Omental fat pad (tissue), 4 donors: ENCODE measurements at places on chromosomes 2 and 18. TPM values are rescaled to one million over a fixed set of nuclear protein-coding genes. Genes with fewer than 3 reads are reported as not detected.

- no peak for DNase-seq
Measured at GRCh38 chr2:8646731-8647461, 35.0 kb upstream of the ID2 start.

- no peak for DNase-seq
Measured at GRCh38 chr2:46328291-46328690, 31.1 kb downstream of the EPAS1 start.

Gene WNT10A
- total RNA-seq: 2.3 TPM

GRCh38 chr2:232977438-232977971 is 35.6 kb downstream of the NGEF start:
- no peak for DNase-seq

DNA sequence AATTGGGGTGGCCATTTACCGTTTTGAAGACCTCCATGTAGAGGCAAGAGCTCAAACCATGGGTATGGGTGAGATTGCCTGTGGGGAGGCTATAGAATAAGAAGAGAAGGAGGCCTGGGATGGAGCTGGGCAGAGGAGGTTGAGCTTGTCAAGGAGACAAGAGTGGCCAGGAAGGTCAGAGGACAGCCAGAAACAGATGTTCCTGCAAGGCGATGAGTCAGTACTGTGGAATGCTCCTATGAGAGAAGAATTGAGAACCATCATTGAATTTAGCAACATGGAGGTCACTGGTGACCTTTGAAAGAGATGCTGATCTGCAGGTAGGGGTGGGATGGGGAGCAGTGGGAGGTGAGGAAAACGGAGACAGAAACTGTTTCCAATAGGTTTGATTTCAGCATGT is 3.5 kb downstream of the ACSL3 start:
- DNase-seq: no peak

DNA sequence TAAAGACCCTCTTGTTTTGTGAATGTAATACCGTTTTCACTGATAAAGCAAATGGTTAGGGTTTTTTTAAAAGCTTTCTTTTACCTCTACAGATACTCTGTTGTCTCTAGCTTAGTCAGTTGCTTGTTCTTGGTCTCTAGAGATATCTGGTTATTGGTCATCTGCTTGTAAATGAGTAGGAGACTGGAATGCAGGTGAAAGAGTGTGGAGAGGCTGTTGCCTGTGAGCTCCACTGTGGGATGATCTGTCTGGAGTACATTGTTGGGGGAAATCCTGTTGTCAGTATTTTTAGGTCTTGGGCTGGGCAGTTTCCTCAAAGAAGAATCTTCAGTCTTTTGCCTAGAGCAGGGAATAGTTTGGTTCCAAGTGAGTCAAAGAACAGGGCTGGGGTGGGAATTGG is 67.7 kb downstream of the SMCHD1 start:
- no peak for DNase-seq

Gene ANKAR
- total RNA-seq: 19.4 TPM

Gene CBLN2
- total RNA-seq: 0.19 TPM

Gene MBP
- 37.2 TPM for total RNA-seq

DNA sequence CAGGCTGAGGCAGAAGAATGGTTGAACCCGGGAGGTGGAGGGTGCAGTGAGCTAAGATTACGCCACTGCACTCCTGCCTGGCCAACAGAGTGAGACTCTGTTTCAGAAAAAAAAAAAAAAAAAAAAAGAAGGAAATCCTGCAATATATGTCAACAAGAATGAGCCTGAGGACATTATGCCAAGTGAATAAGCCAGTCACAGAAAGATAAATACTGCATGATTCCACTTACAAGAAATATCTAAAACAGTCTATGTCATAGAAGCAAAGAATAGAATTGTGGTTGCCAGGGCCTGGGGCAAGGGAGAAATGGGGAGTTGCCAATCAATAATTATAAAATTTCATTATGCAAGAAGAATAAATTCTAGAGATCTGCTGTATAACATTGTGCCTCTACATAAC is 425.8 kb downstream of the NRXN1 start:
- no peak for DNase-seq

DNA sequence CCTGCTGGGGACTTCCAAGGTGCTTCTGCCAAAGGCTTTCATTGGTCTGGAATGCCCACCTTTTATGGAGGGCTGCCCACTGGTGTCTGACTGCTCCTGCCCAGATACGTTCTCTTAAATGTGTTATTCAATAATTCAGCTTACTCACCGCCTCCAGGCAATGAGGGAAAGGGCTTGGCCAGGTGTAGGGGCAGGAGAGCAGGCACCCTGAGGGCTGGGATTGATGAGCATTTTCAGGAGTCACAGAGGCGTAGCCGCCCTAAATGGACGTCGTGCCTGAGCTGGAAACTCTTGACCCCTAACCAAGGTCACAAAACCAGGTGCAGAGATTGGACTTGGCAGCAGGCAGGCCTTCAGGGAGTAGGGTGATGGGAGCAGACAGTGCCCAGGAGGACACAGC is 26.8 kb downstream of the MAL start:
- DNase-seq: no peak

DNA sequence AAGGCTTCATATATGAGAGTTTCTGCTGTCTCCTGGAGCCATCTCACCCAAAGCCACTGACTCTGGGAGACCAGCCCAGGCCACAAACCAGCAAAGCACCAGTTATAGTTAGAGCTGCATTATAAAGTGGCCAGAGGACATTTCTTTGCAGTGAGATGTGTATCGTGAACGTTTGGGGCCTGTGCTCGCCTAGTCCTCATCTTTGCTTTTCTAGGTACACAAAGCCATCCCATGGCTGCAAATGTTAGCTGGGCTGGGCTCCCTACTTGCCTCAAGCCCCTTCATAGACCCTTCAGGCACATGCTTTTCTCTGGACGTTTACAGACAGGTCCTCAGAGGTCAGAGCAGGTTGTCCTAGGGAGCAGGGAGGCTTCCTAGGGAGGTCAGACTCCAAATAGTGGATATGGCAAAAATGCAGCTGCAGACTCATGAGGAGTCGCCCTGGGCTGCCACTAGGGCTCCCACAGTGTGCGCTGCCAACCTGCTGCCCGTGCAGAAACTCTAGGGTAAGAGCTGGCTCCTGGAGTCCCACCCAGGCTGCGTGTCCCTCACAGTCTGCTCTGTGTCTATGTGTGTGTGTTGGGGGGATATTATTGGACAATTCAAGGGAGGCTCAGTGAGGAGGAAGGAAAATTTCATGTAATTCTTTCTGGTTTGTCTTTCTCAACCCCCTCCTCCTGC is 141.0 kb downstream of the RPIA start:
- DNase-seq: no peak

GRCh38 chr18:78321402-78321801 is 658.2 kb upstream of the SALL3 start:
- no peak for DNase-seq

- DNase-seq: no peak
Measured at GRCh38 chr2:120899771-120900170, 164.1 kb downstream of the GLI2 start.

GRCh38 chr2:72999729-73000725 is 71.5 kb downstream of the SFXN5 start:
- DNase-seq: no peak

GRCh38 chr2:162085090-162085891 is 11.3 kb upstream of the DPP4 start:
- no peak for DNase-seq

DNA sequence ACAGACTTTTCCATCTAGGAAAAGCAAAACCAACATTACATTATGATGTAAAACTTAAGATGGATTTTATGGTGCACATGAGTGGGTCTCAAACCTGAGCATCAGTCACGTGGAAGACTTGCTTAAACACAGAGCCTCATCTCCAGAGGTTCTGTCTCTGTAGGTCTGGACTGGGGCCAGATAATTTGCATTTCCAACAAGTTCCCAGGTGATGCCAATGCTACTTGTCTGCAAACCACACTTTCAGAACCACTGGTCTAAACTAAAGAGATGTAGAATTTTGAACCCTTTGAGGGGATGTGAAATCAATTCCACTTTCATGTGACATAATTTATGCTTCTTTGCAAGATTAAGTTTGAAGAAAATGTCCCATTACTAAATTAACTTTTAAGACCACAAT is 522.8 kb downstream of the MBD2 start:
- no peak for DNase-seq

GRCh38 chr2:18650221-18650620 is 60.9 kb upstream of the NT5C1B start:
- no peak for DNase-seq

GRCh38 chr2:240210198-240210965 is 69.9 kb upstream of the OTOS start:
- DNase-seq: no peak

Gene ALPG
- total RNA-seq: not detected

GRCh38 chr18:55500316-55501086 is 87.5 kb downstream of the TCF4 start:
- no peak for DNase-seq

Gene CRYBA2
- total RNA-seq: not detected
